Left lung (tissue), 14 donors: ENCODE measurements at places on chromosomes 11 and 22. TPM values are rescaled to one million over a fixed set of nuclear protein-coding genes. Genes with fewer than 3 reads are reported as not detected.

GRCh38 chr22:36367479-36367878 lies 20.3 kb downstream of the MYH9 start:
- no peaks in the 10 kb centered on the region for H3K36me3 ChIP-seq
- H3K27me3 ChIP-seq = no peaks in the 10 kb centered on the region
- peak overlapping the region; percentile 87 for H3K27ac ChIP-seq
- no peak overlapping the region for H3K4me3 ChIP-seq
- no peak for DNase-seq

- DNase-seq = no peak
- H3K27me3 ChIP-seq = no peaks in the 10 kb centered on the region
- no peak overlapping the region for H3K4me3 ChIP-seq
- H3K27ac ChIP-seq = no peak overlapping the region
- H3K36me3 ChIP-seq = peaks cover 18% of the 10 kb centered on the region
- H3K4me1 ChIP-seq = no peaks in the 10 kb centered on the region
Measured at GRCh38 chr11:12932485-12932884, 76.6 kb upstream of the RASSF10 start.

DNA sequence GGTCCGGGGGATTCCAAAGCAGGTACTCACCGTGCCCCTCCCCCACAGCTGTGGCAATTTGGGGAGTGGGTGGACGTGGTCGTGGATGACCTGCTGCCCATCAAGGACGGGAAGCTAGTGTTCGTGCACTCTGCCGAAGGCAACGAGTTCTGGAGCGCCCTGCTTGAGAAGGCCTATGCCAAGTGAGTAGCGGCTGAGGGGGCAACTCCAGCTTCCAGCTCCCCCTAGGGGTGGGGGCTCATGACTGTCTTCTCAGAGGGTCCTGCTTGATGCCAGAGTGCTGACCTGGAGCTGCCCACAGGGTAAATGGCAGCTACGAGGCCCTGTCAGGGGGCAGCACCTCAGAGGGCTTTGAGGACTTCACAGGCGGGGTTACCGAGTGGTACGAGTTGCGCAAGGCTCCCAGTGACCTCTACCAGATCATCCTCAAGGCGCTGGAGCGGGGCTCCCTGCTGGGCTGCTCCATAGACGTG lies 4.2 kb downstream of the CAPN1 start:
- H3K36me3 ChIP-seq = no peaks in the 10 kb centered on the region
- no peaks in the 10 kb centered on the region for H3K27me3 ChIP-seq
- DNase-seq = peak; percentile 69
- no peak overlapping the region for H3K27ac ChIP-seq
- H3K4me1 ChIP-seq = peaks cover 28% of the 10 kb centered on the region

The DPAGT1 gene
- 56.2 TPM for total RNA-seq

GRCh38 chr11:133821776-133822175 lies 23.5 kb downstream of the SPATA19 start:
- peak; percentile 74 for DNase-seq
- H3K4me1 ChIP-seq = no peaks in the 10 kb centered on the region
- no peak overlapping the region for H3K27ac ChIP-seq
- no peaks in the 10 kb centered on the region for H3K36me3 ChIP-seq
- H3K4me3 ChIP-seq = no peak overlapping the region

The DGCR6 gene
- 6.1 TPM for total RNA-seq
